ENCODE measurements at places on chromosomes 11 and 22.

DNA sequence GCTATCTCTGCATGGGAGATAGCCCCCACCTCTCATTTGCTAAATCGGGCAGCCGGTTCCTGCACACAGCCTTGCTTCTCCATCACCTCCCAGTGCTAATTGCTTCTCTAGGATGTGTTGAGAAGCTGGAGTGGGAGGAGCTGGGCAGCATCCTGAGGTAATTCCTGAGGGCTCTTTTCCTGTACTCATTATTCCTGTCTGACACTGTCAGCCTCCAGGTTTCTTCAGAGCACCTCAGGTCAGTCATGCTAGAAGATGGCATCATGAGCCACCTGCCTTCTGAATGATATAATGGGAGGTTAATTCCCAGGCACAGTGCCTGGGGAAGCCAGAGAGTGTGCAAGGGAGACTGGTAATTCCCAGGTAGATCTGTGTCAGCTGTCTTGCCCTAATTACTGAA, 133.0 kb downstream of the RAB38 start:
- DNase-seq, result no peak

DNA sequence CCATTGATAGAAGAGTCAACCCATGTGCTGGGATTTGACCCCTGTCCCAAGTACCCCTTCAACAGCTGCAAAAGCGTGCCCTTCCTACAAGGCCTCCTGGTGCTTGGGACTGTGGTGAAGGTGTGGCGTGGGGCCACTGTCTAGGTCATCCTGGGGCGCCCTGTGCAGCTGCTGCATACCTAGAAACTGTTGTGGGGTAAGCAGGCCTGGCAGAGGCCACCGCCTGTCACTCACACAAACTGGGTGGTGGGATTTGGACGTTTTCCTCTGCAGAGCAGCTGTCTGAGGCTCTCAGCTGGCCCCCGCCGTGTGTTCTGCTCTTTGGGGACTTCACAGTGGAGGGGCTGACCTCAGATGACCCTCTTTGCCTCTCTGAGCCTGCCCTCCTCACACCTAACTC, 69.7 kb downstream of the SCN3B start:
- no peak for DNase-seq

DNA sequence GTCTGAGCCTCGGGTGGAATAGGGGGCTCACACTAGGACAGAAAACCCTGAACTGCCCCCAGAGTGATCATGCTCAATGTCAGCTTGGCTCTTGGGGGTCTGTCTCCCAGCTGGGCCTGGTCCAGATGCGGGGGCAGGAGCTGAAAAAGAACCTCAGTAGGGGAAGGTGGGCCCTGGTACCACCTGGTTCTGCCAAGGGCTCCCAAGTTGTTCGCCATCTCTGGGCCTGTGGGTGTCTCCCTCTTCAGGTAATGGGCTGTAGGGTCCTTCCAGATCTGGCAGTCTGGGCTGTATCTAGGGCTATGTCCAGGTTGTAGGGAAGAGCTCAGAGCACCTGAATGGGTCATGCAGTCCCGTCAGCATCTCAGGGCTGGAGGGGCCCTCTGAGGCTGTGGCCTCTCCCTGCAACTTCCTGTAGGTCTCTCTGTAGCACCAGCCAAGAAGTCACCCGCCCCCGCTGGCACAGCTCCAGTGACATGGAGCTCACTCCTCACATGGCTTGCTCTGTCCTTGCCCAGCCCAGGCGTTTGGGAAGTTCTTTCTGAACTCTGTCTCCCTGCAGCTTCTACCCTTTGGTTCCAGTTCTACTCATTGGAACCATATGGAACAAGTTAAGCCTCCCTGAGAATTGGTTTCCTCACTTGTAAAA, 33.0 kb upstream of the SOX10 start:
- DNase-seq, result no peak

DNA sequence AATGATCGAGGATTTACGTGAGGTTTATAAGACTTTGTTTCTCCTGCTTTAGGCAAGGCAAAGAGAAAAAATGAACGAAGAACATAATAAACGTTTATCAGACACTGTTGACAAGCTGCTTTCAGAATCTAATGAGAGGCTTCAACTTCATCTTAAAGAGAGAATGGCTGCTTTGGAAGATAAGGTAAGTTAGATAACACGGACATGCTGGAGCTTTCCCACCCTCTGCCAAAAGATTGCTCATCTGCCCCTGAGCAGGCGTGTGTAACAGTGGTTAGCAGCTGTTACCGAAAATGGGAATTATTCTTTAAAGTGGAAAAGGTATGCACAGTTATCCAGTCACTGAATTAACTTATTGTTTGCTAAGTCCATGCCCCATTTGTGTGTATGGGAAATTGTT, 62.8 kb upstream of the CTTN start:
- DNase-seq, result no peak

- no peak for DNase-seq
Measured at GRCh38 chr11:33545931-33546330, 154.7 kb downstream of the C11orf91 start.

- no peak for DNase-seq
Measured at GRCh38 chr11:90284171-90284570, 61.3 kb upstream of the CHORDC1 start.

All from CD4-positive, alpha-beta T cell treated with Interleukin-4 for 1 hour (primary cell).